ENCODE measurements at places on chromosomes 3 and 15.

DNA sequence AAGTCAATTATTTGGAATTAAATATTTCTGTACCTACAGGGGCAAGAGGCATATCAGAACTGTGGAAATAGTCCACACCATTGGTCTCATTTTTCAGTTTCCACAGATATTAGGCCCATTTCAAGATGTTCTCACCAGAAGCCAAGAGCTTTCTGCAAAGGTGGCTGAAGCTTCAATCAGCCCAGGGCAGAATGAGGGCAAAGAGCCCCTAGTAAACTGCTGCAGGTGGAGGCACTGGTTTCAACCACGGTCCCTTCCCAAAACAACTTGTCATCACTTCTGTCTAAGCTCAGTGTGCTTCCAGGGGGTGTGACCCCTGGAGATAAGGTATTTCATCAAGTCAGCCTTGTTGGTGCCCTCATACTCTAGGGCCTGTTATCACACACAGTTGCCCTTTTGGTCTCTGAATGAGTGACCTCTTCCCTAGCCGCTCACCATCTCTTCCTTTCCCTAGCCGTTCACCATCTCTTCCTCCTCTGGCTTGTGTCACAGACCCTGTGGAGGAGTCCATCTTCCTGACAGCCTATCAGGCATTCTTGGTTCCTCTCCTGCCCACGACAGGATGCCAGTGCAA lies 21.2 kb downstream of the IL17RD start:
- DNase-seq = no peak

DNA sequence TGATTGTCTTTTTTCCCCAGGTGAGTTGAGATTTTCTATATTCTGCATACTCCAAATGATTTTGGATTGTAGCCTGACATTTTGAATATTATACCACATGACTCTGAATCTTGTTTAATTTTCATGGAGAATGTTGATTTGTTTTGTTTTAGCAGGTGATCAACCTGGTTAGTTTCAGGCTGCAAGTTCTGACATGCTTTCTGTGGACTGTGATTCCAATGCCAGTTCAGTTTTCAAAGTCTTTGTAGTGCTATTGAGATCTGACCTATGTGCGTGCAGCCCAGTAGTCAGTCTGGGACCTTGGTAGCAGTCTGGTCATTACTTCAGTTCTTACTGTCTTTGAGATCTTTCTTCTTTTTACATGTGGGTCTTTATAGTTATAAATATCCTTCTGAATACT lies 18.6 kb upstream of the MTMR10 start:
- DNase-seq = no peak

GRCh38 chr15:97259943-97260342 lies 700.6 kb upstream of the ARRDC4 start:
- DNase-seq = no peak

- DNase-seq = no peak
These were observed 11.6 kb downstream of the PLA1A start for GRCh38 chr3:119609301-119609700.

DNA sequence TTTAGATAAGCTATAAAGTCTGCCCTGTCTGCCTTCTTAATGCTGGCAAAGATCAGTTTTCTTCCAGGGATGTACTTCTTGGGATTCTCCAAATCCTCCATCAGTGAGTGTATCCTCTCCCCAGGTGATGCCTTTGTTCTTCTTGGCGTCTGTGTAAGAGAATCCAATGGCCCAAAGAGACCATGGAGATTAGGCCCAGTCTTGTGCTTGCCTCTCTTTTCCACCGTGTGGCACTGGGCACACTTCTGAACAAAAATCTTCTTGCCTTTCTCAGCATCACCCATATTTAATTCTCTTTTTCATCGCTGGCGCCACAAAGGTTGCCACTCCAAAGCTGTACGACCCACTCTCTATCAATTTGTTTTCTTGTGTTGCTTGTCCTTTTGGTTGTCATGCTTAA lies 32.2 kb upstream of the TAMM41 start:
- DNase-seq = no peak

- DNase-seq = no peak
These were observed 264.9 kb upstream of the TPM1 start for GRCh38 chr15:62777671-62778070.

DNA sequence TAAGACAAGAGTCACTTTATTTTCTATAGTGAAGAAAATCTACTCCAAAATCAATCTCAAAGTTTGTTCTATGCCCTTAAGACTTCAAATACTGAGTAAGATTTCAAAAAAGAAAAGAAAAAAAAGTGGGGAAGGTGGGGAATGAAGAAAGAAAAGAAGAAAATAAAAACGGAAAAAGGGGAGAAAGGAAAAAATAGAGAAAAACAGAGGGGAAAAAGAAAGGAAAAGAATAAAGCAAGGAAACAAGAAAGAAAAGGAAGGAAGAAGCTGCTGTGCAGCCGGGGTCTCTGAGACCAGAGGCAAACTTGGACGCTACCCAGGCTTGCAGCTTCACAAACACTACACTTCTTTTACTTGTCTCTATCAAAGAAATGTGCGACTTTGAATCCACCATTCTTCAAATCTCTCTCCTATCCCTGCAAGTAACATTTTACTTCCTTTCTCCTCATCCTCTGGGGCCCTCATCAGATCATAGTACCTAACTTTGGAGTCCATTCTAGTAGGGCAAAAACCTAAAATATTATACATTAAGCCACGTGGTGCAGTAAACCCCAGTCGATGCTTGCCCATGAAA lies 279.8 kb downstream of the FOXP1 start:
- no peak for DNase-seq

DNA sequence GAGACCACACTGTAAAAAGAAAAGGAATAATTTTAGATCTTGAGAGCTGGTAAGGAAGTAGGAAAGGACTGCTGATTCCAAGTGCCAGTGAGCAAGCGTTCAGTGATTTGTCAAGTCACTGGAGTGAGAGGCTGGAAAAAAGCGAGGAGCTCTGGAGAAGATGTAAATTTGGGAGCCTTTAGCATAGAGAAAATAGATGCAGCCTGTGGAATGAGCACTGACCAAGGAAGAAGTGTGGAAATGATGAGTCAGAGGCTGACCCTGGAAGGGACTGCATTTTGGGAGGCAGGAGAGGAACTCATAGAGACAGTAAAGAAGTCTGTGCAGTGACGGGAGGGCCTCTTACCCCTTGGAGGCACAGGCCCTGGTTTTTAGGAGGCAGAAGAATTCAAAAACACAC lies 17.1 kb upstream of the ABTB1 start:
- no peak for DNase-seq

DNA sequence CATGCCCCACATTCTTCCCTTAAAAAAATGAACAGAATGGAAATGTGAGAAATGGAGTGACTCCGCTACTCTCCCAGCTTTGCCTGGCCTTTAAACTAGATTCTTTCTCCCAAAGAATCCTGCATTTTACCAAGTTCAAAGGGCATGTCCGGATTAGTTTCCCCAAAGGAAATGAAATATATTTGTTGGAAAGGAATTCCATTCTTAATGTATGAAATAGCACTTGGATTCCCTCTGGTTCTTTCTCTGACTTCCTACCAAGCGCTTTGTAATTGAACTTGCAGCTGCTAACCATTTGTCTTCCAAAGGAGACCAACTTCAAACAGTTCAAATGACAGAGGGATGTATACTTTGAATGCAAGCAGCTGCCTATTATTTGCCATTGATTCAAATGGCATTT lies 18.9 kb downstream of the MAP2K1 start:
- no peak for DNase-seq
